HL-60 (cell line): ENCODE measurements at places on chromosomes 2 and 18.

DNA sequence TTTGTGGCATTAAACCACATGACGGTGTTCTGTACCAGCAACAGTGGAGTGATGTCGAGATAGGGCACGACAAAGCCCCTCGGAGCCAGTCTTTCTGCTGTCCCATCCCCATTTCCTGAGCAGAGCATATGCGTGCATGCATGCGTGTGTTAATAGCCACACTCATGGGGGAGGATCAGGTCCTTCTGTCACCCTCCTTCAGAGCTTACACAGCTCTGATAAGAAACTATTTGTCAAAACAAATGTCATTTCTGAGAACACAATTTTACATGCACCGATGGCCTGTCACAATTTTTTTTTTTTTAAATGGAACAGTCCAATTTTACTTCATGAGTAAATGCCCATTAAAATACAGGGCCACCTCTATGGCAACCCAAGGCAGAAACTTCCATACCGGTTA lies 95.9 kb upstream of the ZBTB14 start:
- no peak for DNase-seq

DNA sequence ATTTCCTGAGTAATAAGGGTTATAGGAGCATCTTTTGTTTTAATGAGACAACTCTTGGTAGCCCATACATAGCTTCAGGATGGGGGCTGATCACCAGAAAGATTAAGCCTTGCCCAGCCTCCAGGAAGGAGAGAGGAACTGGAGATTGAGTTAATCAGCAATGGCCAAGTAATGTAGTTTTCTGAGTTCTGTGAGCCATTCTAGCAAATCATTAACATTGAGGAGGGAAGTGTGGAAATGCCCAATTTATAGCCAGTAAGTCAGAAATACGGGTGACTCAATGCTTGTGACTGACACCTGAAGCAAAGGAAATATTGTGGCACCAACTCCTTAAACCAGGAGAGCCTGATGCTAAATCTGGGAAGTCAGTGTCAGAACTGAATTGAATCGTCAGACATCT lies 205.1 kb upstream of the SRD5A2 start:
- no peak for DNase-seq

DNA sequence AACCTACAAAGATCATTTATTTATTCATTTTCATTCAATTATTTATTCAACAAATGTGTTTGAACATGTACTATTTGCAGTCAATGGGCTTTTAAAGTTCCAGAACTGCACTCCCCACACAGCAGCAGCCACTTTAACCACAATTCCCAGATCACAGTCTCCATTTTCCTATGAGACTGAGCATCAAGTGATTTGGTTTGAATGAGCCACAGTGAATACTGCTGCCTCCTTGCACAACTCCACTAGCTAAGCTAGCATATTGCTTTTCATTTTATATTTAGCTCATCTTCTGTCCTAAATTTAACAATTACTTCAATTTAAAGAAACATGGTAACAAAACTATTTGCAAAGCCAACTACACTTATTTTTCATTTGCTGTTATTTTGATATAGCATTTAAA lies 353.4 kb upstream of the VRK2 start:
- DNase-seq: no peak

DNA sequence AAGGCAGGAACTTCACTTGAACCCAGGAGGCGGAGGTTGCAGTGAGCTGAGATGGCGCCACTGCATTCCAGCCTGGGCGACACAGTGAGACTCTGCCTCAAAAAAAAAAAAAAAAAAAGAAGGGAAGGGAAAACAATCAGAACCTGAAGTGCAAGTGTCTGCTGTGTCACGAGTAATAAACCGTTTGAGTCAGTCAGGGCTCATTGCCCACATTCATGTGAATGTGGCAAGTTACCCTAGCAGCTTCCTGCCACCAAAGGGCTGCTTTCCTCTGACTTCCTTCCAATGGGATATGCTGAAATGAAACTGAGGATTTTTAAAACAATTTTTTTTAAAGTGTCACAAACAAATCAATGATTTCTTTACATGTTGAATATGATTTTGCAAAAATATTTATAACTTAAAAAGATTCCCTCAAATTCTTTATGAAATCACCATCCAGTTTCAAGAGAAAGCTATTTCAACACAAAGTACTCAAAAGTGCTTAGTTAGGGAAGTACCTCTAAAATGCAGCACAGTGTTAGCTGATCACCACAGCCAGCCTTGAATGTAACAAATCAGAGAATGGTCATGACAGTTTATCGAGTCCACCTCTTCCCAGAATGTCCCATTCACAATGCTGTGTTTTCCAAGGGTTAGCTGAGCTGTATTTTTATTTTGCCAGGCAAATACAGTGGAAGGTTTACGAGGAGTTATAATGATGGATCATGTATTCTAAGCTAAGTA lies 36.4 kb downstream of the WDSUB1 start:
- peak; percentile 88 for DNase-seq

GRCh38 chr18:13716916-13717315 lies 9.4 kb downstream of the FAM210A start:
- DNase-seq: no peak

GRCh38 chr2:95179451-95179850 lies 13.8 kb downstream of the ZNF2 start:
- DNase-seq: no peak

DNA sequence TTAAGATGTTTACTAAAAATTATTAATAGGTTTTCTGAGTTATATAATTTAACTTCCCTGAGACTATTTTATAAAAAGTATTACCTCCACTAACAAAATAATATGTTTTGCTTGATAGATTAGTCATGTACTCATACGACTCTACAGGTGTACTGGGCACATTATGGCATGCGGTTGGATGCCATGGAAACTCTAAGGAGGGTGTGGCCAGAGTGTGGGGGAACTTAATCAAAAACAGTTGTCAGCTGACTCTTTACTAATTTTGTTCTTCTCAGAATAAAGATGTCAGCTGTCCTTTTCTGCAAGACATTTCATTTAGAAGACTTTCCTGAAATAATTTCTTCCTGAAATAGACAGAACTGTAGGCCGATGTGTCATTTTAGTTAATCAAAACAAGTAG lies 228.3 kb upstream of the SIX3 start:
- DNase-seq: no peak

DNA sequence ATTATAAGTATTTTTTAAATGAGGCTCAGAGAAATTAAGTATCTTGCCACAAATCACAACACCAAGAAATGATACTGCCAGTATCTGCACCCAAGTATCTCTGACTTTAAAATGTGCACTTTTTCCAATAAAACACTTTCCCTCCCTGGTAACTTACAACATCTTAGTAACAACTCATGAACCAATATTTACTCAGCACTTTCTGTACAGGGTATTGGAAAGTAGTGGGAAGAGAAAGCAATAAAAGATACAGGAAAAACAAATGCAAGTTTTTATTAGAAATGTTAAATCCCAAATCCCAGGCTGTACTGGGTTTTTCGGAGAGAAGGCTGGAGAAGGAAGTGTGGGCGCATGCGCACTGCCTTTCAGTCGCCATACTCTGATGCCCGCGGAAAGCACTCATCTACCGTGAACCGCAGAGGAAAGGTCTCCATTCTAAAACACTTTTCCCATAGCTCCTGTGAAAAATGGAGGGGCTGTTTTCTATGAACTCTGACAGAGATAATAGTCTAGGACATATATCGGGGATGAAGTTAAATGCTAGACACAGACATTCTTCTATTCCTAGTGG lies 52.1 kb downstream of the L3MBTL4 start:
- no peak for DNase-seq

GRCh38 chr2:96669539-96670215 lies 27.1 kb downstream of the FER1L5 start:
- DNase-seq: no peak

DNA sequence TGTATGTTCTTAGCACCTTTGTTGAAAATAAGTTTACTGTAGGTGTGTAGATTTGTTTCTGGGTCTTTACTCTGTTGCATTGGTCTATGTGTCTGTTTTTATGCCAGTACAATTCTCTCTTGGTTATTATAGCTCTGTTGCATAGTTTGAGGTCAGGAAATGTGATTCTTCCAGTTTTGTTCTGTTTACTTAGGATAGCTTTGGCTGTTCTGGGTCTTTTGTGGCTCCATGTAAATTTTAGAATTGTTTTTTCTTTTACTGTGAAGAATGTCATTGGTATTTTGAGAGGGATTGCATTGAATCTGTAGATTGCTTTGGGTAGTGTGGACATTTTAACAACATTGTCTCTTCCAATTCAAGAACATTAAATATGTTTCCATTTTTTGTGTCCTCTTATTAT lies 69.1 kb downstream of the ANKRD62 start:
- DNase-seq: no peak

GRCh38 chr18:25467226-25467987 lies 115.4 kb upstream of the ZNF521 start:
- no peak for DNase-seq

GRCh38 chr2:25155401-25155800 lies 13.0 kb downstream of the POMC start:
- no peak for DNase-seq

DNA sequence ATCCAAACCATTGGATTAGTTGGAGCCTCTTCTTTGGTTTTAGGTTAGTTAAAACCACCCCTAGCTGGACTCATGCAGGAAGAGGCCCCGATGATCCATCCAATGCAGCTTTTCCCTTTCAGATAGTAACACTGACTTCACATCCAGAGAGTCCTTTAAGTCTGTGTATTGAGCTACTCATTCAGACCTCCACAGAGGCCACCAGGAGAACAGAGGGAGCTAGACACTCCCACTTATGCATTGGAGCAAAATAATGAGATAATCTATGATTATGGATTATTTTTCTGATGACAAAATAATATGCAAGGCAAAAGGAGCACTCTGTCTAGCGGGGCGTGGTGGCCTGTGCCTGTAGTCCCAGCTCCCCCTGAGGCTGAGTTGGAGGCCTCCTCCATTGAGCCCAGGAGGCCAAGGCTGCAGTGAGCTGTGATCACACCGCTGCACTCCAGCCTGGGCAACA lies 1.6 kb upstream of the ROCK2 start:
- DNase-seq: no peak

DNA sequence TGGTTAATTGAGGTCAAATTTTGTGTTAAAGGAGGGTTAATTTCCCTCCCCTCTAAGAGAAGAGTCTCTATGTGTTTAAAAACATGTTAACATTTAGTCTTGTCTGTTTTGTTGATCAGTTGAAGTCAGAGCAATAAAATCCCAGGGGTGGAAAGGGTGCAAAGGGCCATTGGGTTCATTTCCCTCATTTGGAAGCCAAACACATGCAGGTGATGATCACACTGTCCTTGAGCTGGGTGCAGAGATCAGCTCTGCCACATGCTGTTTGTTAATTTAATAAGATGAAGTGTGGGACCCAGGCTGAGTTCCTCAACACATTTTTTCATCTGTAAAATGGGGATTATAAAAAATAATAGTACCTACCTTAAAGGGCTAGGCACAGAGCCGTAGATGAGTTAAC lies 260.9 kb downstream of the LPIN1 start:
- DNase-seq: no peak

DNA sequence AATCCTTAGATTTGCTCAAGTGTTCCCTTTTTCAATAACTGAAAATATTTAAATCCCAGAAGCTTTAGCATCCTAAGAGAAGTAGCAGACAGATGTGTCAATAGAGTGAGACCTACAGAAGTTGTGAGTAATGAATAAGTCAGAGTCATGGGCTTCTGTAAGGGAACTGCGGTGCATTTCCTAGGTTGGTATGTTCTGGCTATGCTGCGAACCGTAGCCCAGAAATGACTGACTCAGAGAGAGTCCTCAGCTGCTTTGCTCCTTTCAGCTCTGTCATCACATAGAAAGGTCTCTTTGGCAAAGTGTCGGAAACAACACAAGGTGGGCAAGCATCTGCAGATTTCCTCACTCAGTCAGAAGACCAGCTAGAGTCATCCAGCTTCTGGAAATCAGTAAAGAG lies 297.1 kb downstream of the ARHGAP15 start:
- DNase-seq: no peak

- no peak for DNase-seq
Observed at GRCh38 chr2:219951099-219951498, 323.7 kb downstream of the SLC4A3 start.

DNA sequence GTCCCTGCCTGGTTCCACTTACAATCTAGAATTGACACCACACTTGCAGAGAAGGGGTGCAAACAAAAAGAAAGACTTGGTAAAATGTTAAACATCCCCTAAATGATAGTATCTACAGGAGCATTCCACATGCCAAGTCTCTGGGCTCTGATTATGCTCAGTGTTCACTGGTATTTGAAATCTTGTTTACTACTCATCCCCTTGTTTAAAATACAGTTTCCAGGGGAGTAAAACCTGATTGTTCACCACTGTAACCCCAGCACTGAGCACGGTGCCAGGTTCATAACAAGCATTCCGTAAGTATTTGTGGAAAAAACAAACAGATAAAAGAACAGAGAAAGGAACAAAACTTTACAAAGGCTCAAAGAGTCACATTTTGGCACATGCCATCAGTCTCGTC lies 11.7 kb downstream of the EPB41L3 start:
- no peak for DNase-seq

GRCh38 chr2:218981390-218981880 lies 3.5 kb downstream of the FEV start:
- no peak for DNase-seq

DNA sequence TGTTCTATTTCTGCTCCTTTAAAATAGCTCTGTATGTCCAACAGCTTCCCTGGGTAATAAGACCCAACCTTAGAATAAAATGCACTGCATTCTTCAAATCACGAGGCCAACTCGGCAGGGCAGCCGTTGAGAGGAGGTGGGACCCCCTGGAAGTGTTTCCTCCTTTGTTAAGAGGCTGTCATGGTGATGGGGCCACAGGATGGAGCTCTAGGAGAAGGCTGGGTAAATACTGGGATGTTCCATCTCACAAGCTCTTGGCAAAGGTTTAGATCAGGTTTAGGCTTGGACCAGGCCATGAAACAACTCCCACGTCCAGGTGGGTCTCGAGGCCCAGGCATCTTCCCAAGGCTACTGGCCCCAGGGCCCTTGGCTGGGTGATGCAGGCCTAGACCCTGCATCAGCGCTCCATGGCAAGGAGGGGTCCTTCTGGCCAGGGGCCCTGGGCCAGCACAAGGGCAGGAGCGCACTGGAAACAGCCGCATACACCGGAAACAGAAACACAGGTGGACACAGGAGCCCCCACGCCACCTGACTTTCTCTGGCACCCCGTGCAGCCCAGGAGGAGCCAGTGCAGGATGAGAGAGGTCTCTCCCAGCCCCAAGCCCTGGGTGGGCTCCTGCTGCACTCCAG lies 38.8 kb upstream of the OTOS start:
- DNase-seq: no peak

DNA sequence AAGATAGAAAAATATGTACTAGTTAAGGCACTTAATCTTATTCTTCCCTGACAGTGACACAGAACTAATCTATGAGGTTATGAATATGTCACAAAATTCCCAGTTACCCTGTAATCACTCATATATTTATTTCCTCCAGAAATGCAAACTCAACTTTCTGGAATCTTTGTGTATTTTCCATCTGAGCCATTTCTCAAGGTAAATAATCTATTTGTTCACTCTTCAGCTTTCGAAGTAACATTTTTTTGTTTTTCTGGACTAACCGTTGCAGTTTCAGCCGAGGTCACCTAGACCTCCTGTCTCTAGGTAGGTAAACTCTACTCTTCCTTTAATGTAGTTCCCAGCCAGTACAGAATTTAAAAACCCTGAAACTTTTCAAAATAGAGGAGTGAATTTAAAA lies 250.9 kb downstream of the EXOC6B start:
- no peak for DNase-seq

GRCh38 chr18:79577451-79578395 lies 101.9 kb upstream of the CTDP1 start:
- peak; percentile 83 for DNase-seq
